ENCODE measurements at places on chromosomes 16 and 17.

GRCh38 chr16:85313526-85314301 lies 201.4 kb upstream of the CIBAR2 start:
- no peak for DNase-seq

DNA sequence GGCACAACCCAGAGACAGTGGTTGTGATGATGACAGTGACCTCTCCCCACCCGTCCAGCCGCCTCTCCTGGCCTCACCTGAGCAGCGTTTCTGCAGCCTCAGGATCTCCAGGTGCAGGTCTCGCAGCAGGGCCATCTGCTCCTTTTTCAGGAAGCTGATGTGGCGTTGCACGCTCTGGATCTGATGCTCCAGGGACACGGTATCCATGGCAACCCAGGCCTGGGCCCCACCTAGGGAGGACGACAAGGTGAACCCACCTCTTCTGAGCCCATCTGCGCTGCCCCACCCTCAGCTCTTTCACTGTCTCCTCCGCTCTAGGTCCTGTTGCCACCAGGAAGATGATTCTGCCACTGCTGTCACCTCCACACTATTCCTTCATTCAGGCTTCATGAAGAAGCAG lies 14.5 kb downstream of the CCDC92B start:
- DNase-seq, result no peak

- DNase-seq, result no peak
Measured at GRCh38 chr17:80068301-80069222, 32.1 kb downstream of the CCDC40 start.

DNA sequence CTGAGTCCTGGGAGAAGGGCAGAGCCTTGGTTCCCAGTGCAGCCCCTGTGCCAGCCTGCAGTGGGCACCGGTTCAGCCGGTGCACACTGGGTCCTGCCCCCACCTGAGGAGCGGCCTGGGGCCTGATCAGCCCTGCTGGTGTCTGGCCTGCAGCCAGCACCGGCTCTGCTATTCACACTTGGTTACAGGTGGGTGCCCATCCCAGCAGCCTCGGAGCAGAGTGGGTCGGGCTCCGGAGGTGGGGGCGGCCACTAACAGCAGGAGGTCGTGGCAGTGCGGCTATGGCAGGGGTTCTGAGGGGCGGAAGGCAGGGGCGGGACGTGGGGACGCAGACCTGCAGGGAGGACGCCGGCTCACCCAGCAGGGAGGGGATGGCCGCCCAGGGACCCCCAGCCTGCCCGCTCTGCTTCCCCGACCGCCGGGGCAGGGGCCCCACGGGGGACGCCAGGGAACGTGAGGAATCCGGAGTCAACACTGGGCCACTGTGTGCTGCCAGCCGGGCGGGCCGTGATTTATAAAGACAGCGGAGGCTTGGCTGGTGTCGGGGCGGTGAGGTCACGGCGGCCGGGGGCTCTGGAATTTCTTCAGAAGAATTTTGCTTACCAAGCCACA lies 20.3 kb downstream of the METRNL start:
- no peak for DNase-seq

- DNase-seq, result no peak
Measured at GRCh38 chr17:40264458-40265185, 23.1 kb upstream of the CDC6 start.

DNA sequence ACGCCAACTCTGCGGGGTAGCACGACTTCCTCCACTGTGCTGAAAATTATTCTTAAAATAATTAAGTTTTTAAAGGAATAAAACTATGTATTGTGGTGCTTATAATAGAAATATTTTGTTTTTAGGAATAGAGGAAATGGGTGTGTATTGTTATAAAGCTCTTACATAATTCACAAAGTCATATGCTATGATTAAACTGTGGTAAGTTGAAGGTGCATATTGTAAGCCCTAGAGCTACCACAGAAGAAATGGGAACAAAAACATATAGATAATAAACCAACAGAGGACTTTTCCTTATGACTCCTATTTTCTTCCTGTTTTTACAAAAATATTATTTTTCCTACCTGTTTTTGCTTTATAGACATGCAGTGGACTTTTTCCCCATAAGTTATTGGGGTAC lies 4.3 kb upstream of the SLFN11 start:
- no peak for DNase-seq

- no peak for DNase-seq
Measured at GRCh38 chr16:81967358-81967757, 43.9 kb downstream of the SDR42E1 start.

DNA sequence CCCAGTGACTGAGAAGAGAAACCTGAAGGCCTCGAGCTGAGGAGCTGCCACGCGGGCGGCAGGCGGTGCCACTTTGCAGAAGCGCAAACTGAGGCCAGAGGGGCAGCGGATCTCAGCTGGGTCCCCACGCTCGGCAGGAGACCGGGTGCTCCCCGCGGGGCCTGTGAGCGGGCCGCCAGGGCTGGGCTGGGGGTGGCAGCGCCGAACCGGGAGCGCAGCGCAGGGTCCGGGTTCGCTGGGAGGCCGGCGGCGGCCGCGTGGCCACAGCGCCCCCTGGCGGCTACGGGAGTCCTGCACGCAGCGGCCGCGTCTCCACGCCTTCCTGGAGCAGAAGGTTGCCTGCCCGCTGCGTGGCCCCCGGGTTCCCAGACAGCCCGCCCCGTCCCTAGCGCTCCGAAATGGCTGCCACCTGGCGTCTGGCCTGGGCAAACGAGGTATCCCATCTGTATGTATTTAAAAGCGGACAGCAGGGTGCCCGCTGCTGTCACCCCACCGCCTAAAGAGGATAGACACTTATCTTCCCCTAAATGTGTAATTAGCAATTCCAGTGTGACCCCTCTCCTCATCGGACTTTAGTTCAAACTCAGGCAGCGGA lies 96.1 kb upstream of the CDH5 start:
- DNase-seq, result peak; percentile 54

GRCh38 chr16:14362774-14363371 lies 267.2 kb downstream of the PARN start:
- DNase-seq, result no peak
